ENCODE measurements at places on chromosomes 12 and 14. TPM values are rescaled to one million over a fixed set of nuclear protein-coding genes. Genes with fewer than 3 reads are reported as not detected.
A peak's percentile ranks its signal among the peaks of the same experiment; 100 is the strongest.

DNA sequence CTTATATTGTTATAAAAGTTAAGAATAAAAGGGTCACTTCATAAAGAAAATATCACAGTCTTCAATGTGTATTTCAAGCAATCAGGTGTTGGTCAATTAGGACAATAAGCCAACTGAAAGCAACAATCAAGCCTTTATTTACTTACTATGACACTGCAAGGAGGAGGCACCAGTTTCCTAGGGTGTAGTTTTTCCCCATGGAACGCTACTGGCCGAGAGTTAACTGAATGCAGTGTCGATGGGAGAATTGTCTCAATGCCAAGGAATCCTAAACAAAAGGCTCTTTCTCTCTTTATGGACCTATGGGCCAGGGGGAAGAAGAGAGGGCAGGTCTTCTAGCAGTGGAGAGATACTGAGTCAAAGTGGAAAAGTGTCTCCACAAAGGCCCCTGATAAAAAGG is 142.4 kb downstream of the CMAS start:
- DNase-seq, result no peak

DNA sequence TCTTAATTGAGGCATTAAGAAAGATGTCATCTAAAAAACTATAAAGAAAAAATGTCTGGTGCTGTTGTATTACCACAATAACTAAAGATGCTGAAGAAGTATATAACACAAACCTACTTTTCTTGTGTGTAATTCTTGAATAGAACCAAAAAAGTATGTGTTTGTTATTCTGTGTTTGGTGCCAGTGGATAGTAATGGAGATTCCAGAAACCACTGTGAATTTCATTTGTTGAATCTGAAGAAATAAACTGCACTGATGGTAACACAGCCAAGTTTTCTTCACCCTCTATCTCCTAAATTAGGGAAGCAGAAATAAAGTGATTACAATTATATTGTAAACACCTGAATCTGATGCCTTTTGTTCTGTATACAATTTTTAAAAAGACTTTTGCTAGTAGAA is 13.1 kb upstream of the KERA start:
- DNase-seq, result no peak

DNA sequence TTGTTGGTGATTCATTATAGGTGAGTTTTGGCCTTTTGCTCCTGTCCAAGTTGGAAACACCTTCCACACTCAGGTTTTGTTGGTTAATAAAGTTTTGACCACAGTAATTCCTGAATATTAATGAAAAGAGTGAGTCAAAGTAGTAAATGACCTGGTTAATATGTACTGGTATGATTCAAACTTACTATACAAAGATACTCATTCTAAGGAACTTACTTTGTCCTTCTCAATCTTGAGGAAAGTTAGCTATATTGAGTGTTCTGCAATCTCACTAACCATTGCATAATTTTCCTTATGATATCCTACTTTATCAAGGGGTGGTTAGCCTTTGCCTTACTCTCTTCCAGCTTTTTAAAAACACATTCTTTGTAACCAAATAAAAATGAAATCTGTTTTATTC is 20.9 kb upstream of the HECTD1 start:
- no peak for DNase-seq

DNA sequence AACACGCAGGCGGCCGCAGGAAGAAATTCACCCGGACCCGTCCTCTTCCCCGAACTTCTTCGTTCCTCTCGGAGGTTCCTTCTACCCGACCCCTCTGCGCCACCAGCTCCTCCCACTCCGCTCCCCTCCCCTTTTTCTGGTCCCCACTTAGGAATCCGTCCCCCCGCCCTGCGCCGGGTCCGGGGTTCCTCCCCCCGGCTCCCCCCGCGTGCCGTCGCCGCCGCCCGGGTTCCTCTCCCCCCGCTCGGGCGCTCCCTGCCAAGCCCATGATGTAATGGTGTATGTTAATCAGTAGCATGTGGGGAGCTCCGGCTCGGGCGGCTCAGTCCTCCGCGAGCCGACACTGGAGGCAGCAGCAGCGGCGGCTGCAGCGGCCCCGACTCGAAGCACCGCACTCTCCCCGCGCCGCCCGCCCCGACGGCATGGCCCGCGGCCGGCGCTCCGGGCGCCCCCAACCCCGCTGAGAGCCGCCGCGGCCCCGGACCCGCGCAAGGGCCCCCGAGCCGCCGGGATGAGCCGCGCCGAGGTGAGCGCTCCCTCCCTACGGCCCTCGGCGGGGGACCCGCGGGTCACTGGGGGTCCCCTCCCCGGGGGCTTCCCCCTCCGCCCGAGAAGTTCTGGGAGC is 1.0 kb upstream of the SAMD4A start:
- peak; percentile 60 for DNase-seq

DNA sequence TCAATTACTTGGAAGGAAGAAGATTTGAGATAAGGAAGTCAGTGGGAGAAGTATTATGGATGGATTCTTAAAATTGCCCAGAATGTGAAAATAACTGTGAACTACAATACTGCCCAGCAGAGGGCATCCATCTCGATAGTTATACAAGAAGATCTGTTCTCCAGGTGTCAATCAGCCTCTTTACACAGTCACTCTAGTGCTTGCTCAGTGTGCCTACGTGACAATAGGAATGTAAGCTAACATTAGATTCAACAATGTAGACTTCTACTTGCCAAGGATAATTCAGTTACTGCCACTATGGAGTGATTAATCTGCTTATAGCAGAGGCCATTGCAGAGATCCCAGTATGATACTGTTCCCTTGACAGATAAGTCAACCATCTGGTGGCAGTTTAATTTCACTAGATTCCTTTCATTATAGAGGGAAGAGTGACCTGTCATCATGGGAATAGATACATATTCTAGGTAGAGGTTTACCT is 10.6 kb upstream of the MAP4K5 start:
- peak; percentile 48 for DNase-seq

DNA sequence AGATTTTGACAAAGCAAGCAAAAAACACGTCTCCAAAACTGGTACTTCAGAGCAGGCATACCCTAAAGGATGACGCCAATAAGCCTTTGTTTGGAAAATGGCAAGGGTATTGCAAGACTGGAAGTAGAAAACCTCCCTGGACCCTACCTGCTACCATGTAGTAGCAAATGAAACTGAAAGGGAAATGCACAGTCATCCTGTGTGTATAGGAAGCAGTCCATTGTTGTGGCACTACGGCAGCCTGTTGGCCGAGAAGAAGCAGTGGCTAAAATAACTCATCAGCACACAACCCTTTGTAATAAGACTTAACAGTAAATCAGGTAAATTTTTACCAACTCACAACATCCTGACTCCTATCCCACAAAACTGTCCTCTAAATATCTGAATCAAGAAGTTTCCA is 386.4 kb downstream of the RGS6 start:
- no peak for DNase-seq

GRCh38 chr14:22448035-22448904 is 140.8 kb downstream of the DAD1 start:
- DNase-seq, result no peak

- DNase-seq, result no peak
Observed at GRCh38 chr14:102969901-102970300, 47.4 kb downstream of the AMN start.

GRCh38 chr14:67131691-67132090 is 57.5 kb upstream of the GARIN2 start:
- DNase-seq, result no peak

- DNase-seq, result peak; percentile 8
Observed at GRCh38 chr12:59780605-59781135, 184.8 kb downstream of the SLC16A7 start.

DNA sequence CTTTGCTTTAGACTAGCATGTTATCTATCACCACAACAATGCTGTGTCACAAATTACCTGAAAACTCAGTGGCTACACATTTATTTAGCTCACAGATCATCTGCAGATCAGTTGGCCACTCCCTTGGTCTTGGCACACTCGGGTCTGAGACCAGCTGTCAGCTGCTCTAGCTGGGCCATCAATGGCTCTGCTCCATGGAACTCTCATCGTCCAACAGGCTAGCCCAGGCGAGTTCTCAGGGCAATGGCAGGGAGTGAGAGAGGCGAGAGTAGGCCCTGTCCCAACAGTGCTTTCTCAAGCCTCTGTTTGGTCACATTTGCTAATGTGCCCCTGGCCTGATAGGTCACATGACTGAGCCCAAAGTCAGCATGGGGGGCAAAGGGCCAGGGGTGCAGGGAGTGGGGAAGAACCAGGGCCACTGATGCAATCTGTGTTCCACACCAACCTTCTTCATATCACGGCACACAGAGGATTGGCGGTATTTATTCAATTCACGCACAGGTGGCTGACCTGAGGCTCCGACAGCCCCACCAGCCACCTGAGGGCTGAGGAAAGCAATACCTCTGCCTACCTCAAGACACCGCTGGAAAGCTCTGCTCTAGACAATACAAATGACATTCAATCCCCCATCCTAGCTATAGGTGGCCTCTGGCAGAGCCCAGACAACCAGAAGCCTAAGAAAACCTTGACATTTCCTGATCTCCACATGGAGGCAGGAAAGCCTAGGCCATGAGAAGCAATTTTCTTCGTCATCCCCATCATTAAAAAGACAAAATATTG is 82.5 kb downstream of the NT5DC3 start:
- no peak for DNase-seq

DNA sequence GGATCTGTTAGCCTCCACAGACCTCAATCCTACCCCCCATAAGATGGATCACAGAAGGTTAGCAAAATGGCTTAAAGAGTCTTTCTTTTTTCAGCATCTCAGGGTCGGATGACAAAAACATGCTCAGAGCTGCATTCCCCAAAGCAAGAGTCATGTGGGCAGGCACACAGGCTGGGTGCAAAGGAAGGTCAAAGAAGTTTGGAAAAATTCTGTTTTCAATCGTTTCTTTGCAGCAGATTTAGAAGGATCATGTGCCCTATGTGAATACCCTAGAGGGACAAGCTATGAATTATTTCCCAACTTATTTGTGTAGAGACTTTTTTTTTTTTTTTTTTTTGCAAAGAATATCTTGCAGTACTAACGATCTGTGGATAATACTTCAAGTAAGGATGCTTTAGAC is 845.4 kb downstream of the VRK1 start:
- no peak for DNase-seq

GRCh38 chr14:85093631-85094330 is 436.2 kb upstream of the FLRT2 start:
- DNase-seq, result no peak

DNA sequence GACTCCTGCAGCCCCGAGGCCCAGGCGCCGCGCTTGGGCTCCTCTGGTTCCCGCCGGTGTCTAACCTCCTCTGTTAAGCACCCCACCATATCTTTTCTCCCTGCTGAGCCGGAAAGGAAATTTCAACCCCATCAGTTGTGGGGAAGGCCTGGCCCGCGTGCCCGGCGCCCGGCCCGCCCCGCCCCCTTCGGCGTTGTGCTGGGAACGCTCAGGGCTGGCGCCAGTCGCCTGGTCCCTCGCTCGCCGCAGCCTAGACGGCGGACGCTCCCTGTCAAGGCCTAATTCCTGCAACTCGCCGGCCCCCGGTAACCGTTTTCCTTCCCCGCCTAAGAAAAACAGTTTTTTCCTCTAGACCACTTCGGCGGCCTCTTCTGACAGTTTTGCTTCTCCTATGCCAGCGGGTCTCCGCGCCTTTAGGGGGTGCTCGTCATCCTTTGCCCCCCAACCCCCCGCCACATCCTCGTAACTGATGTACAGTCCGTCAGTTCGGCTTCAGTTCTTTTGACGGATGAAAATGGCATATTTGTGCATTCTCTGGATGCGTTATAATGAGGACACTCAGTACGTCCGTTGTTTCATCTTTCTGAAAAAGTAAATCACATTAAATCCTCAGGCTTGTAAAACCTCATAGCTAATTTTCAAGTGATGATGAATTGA is 506 bp upstream of the NAP1L1 start:
- peak; percentile 76 for DNase-seq

GRCh38 chr12:66944365-66944764 is 265.5 kb upstream of the GRIP1 start:
- DNase-seq, result no peak

GRCh38 chr12:45368841-45369489 is 153.1 kb downstream of the ANO6 start:
- no peak for DNase-seq

- DNase-seq, result no peak
Observed at GRCh38 chr12:111221062-111222026, 147.6 kb downstream of the PHETA1 start.

DNA sequence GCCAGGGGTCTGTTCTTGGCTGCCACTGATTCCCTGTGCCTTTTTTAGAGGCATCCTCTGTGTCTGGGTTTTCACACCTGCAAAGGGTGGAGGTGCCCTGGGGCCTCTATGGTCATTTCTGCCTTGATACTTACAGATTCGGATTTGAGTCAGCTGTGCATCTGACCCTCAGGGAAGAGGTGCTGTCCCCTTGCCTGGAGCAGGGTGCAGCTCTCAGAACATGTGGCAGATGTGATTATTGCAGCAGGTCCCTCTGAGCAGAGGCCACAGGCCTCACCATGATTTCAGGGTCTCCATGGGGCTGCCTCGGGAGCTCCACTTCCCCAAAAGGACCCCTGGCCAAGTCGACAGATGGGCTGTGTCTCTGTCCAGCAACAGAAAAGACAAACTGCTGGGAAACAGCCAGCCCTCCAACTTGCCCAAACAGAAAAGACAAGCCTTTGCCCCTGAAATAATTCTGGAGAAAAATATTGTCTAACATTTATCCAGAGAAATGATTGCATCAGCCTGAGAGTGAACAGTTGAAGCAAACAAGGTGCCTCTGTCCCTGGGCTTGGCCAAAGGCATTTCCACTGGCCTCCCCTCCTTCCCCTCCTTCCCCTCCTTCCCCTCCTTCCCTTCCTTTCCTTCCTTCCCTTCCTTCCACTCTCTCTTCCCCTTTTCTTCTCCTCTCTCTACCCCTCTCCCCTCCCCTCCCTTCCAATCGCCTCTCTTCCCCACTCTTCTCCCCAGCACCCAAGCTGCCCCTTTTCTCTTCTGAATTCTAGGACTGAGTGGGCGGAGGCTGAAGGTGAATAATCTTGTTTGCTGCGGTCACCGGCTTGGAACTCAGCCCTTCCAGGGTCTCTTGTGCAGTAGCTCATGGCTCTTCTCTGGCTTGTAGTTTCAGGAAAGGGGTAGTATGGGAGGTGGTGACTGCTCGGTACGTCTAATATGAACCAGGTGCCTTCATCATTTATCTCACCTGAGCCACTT is 676 bp downstream of the SERPINA3 start:
- no peak for DNase-seq

DNA sequence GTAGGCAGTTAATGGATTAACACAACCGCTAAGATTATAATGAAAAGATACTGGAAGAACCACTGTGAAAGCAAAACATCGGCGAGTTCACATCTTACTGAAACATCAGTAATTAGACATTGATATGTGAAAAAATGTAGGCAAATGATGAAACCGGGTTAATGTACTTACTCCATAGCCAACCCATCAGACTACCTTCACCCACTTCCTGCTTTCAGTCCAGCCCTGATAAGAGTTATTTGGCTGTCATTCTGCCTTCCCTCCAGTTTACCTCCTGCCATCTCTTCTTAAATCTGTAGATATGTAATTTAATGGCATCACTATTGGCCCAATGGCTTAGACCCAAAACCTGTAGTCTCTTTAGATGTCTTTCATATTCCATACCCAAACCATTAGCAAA is 46.0 kb upstream of the LGR5 start:
- DNase-seq, result no peak

GRCh38 chr12:12794686-12795085 is 9.2 kb downstream of the APOLD1 start:
- no peak for DNase-seq

GRCh38 chr12:69070319-69071090 is 137.5 kb upstream of the CPM start:
- peak; percentile 59 for DNase-seq

CEP170B gene
- total RNA-seq, result 11.3 TPM

HCFC2 gene
- total RNA-seq, result 13.3 TPM

GLT8D2 gene
- total RNA-seq, result 3.8 TPM

WNT5B gene
- total RNA-seq, result 7.5 TPM

CCNT1 gene
- total RNA-seq, result 46.1 TPM

TSPAN8 gene
- total RNA-seq, result not detected

CPM gene
- total RNA-seq, result 3.6 TPM

PROX2 gene
- total RNA-seq, result 0.08 TPM

All from endothelial cell (in vitro differentiated cells).